T-helper 17 cell (primary cell): ENCODE measurements at places on chromosomes 7 and 10. TPM values are rescaled to one million over a fixed set of nuclear protein-coding genes. Genes with fewer than 3 reads are reported as not detected.

CHAT gene
- not detected for total RNA-seq

SPDYE11 gene
- total RNA-seq: not detected

- H3K4me1 ChIP-seq: peaks cover 39% of the 10 kb centered on the region
- no peaks in the 10 kb centered on the region for H3K27me3 ChIP-seq
- DNase-seq: no peak
- peaks cover 12% of the 10 kb centered on the region for H3K36me3 ChIP-seq
- H3K27ac ChIP-seq: no peak overlapping the region
- no peak overlapping the region for H3K4me3 ChIP-seq
These were observed 105.0 kb downstream of the KMT2C start for GRCh38 chr7:152330827-152331226.

GRCh38 chr7:596819-597182 is 77.2 kb upstream of the PDGFA start:
- no peaks in the 10 kb centered on the region for H3K36me3 ChIP-seq
- peaks cover 10% of the 10 kb centered on the region for H3K4me1 ChIP-seq
- H3K27me3 ChIP-seq: no peaks in the 10 kb centered on the region
- no peak for DNase-seq
- H3K27ac ChIP-seq: no peak overlapping the region
- no peak overlapping the region for H3K4me3 ChIP-seq

- no peak overlapping the region for H3K4me3 ChIP-seq
- H3K27ac ChIP-seq: no peak overlapping the region
- H3K27me3 ChIP-seq: no peaks in the 10 kb centered on the region
- DNase-seq: no peak
These were observed 711.2 kb downstream of the GRID1 start for GRCh38 chr10:85655411-85655810.

PILRA gene
- 14.5 TPM for total RNA-seq

CTAGE4 gene
- 0.32 TPM for total RNA-seq

- peaks cover 2% of the 10 kb centered on the region for H3K36me3 ChIP-seq
- DNase-seq: no peak
- H3K4me1 ChIP-seq: peaks cover 25% of the 10 kb centered on the region
- peak overlapping the region; percentile 80 for H3K4me3 ChIP-seq
These were observed 10.0 kb downstream of the HHEX start for GRCh38 chr10:92699518-92700381.

DNA sequence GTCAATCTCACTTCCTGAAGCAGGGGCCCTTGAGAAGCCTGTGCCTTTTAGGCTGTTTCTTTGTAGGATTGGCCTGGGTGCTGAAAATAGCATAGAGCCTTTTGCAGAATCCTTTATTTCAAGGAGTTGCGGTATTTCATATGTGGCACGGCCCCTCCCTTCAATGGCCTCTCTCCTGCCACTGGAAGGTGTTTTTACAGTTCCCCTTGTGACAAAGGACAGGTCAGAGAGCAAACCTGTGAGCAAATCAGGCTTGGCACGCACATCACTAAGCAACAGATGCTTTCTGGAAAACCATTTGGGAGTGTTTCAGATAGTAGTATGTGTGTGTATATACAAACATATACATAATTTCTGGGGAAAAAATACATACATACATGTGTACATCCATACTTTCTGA is 388.6 kb upstream of the C7orf33 start:
- H3K4me3 ChIP-seq: no peak overlapping the region
- H3K36me3 ChIP-seq: peaks cover 2% of the 10 kb centered on the region
- no peaks in the 10 kb centered on the region for H3K4me1 ChIP-seq
- no peak overlapping the region for H3K27ac ChIP-seq
- peaks cover 37% of the 10 kb centered on the region for H3K27me3 ChIP-seq
- DNase-seq: no peak

SEC31B gene
- total RNA-seq: 73.5 TPM

SCART1 gene
- 20.6 TPM for total RNA-seq

DNA sequence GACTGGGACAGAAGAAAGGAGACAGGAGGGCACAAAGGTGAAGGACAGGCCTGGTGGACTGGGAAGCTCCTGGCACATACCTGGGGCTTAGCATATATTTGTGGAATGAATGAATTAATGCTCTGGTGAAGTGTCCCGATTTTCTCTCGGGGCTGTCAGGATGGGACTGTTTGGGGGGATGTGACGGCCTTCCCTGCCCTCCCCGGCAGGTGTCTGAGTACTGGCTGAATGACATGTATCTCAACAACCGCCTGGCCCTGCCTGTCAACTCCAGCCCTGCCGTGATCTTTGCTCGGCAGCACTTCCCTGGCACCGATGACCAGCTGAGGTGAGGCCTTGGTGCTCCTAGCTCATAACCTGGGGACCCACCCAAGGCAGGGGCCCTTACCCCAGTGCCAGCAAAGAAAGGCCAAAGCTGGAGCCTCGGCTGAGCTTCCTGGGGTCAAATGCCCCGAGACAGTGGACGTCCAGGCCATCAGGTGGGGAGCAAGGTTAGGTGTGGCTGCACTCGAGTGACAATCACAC is 6.5 kb downstream of the CHAT start:
- H3K4me1 ChIP-seq: no peaks in the 10 kb centered on the region
- no peak for DNase-seq
- H3K27me3 ChIP-seq: peaks cover 59% of the 10 kb centered on the region

DNA sequence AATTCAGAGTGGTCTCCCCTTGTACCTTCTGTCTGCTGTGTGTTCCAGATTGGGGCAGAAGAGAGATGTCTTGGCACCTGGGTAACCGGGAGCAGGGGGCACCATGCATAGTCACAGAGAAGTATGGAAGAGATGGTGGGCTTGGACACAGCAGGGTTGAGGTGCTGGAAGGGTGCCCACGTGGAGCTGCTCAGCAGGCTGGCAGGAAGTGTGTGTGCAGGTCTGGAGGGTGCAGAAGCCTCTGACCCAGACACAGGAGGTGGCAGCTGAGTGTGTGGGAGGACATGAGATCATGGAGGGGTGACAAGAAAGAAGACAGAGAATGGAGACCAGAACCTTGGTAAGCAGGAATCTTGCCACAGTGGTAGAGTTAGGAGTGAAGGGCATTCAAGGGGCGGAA is 42.3 kb upstream of the DUSP5 start:
- peak overlapping the region; percentile 82 for H3K27ac ChIP-seq
- H3K36me3 ChIP-seq: no peaks in the 10 kb centered on the region
- H3K4me3 ChIP-seq: peak overlapping the region; percentile 39
- no peaks in the 10 kb centered on the region for H3K27me3 ChIP-seq
- H3K4me1 ChIP-seq: peaks cover 26% of the 10 kb centered on the region

DNA sequence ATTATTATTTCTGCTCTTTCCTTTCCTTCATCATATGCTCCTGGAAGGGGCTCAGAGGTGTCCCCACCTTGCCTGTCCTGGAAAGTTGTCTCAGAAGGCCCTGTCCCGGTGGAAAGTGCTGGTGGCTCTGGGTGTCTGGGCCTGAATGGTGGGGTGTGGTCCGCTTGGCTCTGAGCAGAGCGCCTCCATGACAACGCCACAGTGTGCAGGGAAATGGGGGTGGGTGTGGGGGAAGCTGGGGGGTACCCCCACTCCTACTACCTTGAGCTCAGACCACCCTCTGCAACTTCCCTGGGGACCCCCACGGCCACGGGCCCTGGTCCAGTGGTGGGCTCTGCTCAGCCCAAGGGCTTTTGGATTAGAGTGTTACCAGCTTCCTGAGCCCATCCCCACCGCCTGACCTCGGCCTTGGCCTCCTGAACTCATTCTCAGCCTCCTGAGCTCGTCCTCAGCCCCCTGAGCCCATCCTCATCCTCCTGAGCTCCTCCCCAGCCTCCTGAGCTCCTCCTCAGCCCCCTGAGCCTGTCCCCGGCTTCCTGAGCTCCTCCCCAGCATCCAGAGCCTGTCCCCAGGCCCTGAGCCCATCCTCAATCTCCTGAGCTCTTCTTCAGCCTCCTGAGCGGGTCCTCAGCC is 106.4 kb upstream of the FAM20C start:
- peaks cover 11% of the 10 kb centered on the region for H3K4me1 ChIP-seq
- peaks cover 11% of the 10 kb centered on the region for H3K27me3 ChIP-seq
- H3K36me3 ChIP-seq: no peaks in the 10 kb centered on the region
- no peak overlapping the region for H3K4me3 ChIP-seq
- DNase-seq: no peak

DNA sequence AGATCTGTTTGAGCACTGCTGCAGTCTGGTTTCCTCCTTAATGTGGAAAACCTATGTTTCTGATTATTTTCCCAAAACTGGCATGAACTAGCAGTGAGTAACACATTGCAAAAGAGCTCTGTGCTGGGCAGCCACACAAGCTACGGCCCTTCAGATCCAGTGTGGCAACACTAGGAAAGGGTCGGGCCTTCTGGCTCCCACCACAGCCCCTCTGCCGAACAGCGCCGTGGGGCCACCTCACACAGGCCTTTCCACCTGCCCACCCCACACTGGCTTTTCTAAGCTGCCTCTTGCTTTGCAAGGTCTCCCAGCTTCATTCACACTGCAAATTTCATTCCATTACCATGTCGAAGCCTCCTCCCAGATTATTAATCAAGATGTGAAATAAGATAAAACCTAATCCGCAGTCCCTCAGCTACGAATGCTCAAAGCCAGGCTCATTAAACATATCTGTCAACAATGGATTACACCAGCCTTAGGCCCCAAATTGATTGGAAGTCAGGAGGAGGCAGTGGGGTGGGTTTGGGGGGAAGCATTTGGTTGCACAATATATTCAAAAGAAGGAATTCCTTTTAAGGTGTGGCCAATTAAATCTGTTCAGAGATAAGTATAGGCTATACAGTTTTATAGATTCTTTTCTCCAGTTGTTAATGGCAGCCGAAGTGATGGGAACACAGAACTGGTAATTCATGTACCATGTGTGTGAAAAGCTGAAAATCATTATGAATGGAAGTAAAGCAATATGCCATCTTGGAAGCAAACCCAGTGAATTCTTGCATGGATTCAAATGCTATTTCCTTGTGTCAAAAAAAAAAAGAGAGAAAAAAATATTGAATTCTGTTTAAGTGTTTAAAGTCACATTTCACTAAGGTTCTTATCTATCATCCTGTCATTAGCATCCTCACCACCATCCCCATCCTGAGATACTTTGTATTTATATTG is 223.7 kb downstream of the MTERF1 start:
- H3K36me3 ChIP-seq: no peaks in the 10 kb centered on the region
- no peak overlapping the region for H3K4me3 ChIP-seq
- no peak for DNase-seq
- no peak overlapping the region for H3K27ac ChIP-seq
- H3K27me3 ChIP-seq: no peaks in the 10 kb centered on the region

- no peaks in the 10 kb centered on the region for H3K36me3 ChIP-seq
- H3K4me1 ChIP-seq: no peaks in the 10 kb centered on the region
- no peak overlapping the region for H3K4me3 ChIP-seq
These were observed 325.4 kb downstream of the GLRX3 start for GRCh38 chr10:130461631-130462030.

DNA sequence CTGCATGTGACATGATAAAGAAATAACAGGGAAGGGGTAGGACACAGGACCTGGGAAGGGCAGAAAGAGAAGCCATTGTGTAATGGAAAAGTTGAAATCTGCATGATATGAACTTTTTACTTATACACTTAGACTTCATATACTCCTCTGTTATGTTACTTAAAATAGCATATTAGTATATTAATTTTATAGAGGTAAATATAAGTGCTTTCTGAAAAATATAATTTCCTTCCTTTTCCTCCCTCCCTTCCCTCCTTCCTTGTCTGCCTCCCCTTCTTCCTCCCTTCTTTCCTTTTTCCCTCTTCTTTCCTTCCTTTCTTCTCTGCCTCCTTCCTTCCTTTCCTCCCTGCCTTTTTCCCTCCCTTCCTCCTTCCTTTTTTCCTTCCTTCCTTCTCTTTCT is 363.7 kb downstream of the CALN1 start:
- H3K27ac ChIP-seq: no peak overlapping the region
- no peaks in the 10 kb centered on the region for H3K27me3 ChIP-seq
- no peak overlapping the region for H3K4me3 ChIP-seq
- no peak for DNase-seq
- H3K36me3 ChIP-seq: no peaks in the 10 kb centered on the region

UCMA gene
- not detected for total RNA-seq
